ENCODE measurements at places on chromosomes 3 and 15. TPM values are rescaled to one million over a fixed set of nuclear protein-coding genes. Genes with fewer than 3 reads are reported as not detected.

The B2M gene
- 3,703 TPM for total RNA-seq

GRCh38 chr3:71515636-71516365, 67.7 kb downstream of the FOXP1 start:
- no peak for DNase-seq
- H3K4me3 ChIP-seq = no peak overlapping the region
- H3K27me3 ChIP-seq = no peaks in the 10 kb centered on the region
- H3K27ac ChIP-seq = no peak overlapping the region
- no peaks in the 10 kb centered on the region for H3K36me3 ChIP-seq

DNA sequence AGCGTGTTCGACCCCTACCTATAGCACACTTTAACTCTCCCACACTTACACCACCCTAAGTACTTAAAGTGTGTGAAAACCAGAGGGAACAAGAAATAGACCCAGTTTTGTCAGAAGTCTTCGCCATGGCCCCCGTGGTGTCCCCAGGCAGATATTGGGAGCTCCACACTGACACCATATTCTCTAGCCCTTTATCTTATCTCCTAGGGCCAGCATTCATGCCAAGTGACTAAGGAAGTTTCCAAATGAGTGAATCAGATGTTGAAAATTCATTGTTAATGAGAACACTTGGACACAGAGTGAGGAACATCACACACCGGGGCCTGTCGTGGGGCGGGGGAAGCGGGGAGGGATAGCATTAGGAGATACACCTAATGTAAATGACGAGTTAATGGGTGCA, 31.8 kb downstream of the P3H2 start:
- no peaks in the 10 kb centered on the region for H3K4me1 ChIP-seq
- DNase-seq = no peak
- no peak overlapping the region for H3K27ac ChIP-seq
- H3K4me3 ChIP-seq = no peak overlapping the region

GRCh38 chr15:60396958-60397771, 621 bp downstream of the ANXA2 start:
- H3K27me3 ChIP-seq = no peaks in the 10 kb centered on the region
- DNase-seq = peak; percentile 69
- H3K27ac ChIP-seq = peak overlapping the region; percentile 99
- H3K4me1 ChIP-seq = peaks cover 16% of the 10 kb centered on the region

The RAB5A gene
- 97.2 TPM for total RNA-seq

The PLEKHO2 gene
- 26.5 TPM for total RNA-seq

The CPLX3 gene
- 0.66 TPM for total RNA-seq

The ZNF660 gene
- total RNA-seq = 2.0 TPM

DNA sequence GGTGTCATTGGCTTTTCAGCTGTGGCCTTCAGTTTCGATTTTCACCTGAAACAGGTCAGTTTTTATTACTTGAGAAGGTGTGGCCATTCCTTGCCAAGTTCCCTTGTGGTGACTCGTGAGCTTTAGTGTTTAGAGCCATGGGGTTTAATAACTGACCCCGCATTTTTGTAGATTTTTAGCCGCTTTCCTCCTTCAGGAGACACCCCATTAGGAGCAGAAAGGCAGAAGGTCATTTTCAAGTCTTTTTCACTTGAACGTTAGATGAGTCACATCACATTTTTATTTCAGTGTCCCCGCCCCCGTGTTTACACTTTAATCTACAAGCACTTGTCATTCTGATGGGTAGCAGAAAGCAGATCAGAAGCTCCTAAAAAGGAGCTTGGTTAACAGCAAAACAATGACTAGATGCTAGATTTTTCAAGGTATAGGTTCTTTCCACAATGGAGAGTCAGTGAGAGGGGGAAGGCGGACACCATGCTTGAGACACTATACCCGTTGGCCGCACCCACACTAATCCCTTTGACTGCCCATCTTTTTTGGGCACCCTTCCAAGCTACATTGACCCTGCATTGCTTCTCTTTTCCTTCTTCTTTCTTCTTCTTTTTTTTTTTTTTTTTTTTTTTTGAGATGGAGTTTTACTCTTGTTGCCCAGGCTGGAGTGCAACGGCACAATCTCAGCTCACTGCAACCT, 132.7 kb downstream of the GHSR start:
- no peak for DNase-seq
- no peak overlapping the region for H3K4me3 ChIP-seq
- no peaks in the 10 kb centered on the region for H3K36me3 ChIP-seq

DNA sequence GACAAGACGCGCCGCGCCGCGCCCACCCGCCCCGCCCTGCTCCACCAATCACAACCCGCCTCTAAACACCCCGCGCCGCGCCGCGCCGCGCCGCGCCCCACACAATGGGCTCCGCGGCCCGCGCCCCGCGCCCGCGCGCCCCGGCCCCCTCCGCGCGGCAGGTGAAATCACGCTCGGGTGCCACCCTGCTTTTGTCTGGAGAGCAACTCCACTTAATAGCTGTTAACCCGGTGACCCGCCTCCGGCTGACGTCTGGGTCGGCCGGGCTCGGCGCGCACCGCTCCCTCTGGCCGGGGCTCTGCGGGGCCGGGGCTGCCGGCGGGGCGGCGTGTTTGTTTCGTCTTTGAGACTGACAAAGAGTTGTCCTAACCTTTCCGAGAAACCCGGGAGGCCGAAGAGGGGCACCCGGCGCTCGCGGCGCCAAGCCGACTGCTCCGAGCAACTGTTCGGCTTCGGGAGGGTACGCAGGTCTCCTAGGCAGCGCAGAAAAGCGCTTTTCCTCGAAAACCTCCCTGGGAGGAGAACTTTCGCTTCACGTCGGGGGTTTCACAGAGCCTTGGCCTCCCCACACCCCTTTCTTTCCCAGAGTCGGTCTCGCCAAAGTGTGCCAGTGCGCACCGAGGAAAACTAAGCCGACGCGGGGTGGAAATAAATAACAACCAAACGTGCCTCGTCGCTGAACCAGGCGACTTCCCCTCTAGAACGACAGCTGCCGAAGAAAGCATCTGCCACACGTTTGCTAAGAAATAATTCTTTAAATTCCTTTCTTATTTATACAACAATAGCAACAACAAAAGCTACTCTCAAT, 518.4 kb downstream of the FOXP1 start:
- no peaks in the 10 kb centered on the region for H3K27me3 ChIP-seq
- H3K36me3 ChIP-seq = no peaks in the 10 kb centered on the region
- peak overlapping the region; percentile 77 for H3K4me3 ChIP-seq
- DNase-seq = peak; percentile 52
- H3K27ac ChIP-seq = peak overlapping the region; percentile 98
- H3K4me1 ChIP-seq = peaks cover 4% of the 10 kb centered on the region

Measured in breast epithelium (tissue), 4 donors.